ENCODE measurements at places on chromosomes 6 and 20.

GRCh38 chr6:29737707-29738630, 14.7 kb downstream of the HLA-F start:
- DNase-seq = peak; percentile 77

DNA sequence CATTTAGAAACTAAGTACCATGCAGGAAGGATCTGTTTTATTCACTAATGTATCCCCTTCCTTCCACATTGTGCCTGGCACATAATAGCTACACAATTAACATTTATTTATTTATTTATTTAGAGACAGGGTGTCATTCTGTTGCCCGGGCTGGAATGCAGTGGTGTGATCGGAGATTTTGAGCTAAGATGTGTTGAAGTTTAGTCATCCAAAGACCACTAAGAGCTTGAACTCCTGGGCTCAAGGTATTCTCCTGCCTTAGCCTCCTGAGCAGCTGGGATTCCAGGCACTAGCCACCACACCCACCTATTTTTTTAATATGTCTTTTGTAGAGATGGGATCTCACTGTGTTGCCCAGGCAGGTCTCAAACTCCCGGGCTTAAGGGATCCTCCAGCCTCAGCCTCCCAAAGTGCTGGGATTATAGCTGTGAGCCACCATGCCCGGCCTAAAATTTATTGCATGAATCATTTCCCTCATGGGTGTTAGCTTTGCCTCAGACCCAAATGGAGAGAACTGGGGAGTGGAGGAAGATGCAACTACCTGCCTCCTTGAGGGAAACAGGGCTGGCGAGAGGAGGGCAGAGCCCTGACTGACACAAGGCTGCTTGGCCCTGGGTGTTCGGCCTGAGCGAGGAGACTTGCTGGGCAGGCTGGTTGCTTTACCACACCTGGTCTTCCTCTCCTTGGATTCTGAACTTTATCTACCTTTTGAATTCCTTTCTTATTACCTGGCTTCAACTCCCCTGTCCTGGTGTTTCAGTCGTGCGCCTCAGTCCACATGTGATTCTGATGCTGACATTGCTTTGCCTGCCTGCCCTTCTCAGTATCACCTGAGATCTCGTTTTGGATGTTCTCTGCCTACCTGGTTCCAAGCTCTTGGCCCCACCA, 1.7 kb upstream of the DYNLT1 start:
- DNase-seq = no peak

DNA sequence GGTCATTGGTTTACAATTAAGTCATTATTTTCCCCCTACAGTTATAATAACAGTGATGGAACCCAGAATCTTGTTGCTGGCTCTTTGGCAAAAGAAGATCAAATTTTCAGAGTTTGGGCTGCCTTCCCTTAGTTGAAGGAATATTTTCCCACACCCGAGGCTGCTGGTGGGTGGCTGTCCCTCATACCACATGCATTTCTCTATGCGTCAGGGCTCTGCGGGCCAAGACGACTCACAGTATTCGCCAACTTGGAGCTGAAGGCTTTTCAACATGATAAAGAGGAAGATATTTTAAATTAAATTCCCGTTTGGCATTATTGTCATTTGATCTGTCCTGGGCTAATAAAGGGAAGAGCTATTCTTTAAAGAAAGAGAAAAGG, 102.2 kb upstream of the SASH1 start:
- peak; percentile 93 for DNase-seq

GRCh38 chr6:157937318-157937717, 44.3 kb upstream of the SYNJ2 start:
- DNase-seq = no peak

DNA sequence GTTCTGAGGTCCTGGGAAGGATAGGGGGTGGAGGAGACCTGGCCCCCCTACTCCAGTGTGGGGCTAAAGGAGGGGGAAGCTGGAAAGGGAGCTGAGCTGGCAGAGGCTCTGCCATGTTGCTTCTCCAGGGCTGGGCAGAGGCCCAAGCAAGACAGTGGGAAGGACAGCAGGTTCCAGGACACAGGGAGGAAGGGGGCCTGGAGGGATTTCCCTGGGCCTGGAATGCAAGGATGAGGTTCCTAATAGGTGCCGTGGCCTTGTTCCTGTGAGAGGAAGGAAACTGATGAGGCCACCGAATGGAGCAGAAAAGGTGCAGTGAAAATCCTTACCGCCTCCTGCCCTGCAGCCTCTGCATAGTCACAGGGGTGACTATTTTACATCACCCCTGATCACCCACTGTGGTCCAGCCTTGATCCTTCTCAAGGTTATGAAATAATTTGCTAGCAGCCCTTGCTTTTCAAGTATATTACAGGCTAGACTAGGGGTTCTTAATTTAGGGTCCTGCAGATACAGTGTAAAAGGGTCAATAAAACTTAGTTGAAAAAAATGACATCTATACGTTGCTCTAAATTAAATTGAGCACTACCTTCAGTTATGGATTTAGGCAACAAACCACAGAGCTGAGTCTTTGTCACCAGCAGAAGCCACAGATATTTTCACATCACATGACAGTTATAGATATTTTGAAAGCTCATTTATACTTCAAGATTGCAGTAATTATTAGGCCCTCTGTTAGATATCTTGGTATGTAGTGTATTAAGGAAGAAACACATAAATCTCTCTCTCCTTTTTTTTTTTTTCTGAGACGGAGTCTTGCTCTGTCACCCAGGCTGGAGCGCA, 45.7 kb upstream of the RNF24 start:
- no peak for DNase-seq

Measured in fibroblast of the aortic adventitia (primary cell).